ENCODE measurements at places on chromosomes 5 and 9. TPM values are rescaled to one million over a fixed set of nuclear protein-coding genes. Genes with fewer than 3 reads are reported as not detected.

DNA sequence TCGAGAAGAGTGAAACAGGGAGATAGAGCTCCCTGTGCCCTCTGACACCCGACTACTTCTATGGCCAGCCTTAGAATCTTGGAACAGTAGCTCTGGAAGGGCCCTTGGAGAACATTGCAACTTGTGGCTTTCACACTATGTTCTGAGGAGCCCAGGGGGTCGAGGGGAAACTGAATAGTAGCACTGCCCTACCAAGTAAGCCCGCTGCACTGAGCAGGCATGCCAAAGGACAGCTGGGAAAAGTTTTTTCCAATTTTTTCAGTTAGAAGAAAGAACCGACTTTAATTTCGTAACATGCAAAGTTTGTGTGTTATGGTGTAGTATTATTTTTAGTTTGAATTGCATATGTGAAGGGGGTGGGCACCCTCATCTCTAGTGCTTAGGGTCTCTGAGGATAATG lies 10.9 kb downstream of the SMIM3 start:
- DNase-seq, result no peak

DNA sequence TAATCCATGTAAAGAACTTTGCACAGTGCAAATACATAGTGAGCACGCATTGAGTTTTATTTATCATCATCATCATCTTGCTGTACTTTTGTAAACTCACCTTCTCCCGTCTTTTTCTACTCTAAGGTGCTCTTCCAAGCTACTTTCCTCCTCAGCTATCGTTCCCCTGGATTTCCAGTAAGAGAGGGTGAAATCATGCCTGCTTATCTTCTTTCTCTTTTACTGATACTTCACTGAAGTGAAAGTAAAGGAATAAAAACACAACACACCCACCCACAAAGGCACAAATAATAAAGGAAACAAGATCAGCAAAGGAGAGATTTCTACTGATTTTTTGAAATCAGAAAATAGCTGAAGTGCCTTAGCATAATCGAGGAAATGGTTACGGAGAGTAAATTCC lies 509.9 kb downstream of the RAB3C start:
- no peak for DNase-seq

DNA sequence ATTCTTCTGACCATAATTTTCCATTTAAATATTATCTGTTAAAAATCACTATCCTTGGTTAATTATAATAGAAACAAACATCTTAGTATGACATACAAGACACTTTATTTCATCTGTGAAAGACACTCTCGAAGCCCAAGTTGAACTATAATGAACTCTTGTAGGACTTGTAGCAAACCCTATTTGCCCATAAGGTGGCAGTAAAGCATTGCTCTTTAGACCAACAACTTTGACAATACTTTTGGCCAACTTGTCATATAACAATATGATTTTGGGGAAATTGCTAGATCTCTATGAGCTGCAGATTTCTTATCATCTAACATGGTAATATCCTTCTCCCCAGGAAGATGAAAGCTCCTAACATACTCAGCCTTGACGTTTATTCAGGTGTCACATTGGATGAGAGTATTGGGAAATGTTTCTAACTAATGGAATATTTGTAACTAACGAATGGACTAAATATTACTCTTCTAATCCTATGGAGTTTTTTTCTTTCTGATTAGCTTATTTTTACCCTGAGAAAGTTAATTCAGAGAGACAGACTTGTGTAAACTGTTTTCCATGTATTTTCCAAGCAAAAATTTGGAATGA lies 11.0 kb downstream of the SPINK14 start:
- no peak for DNase-seq

DNA sequence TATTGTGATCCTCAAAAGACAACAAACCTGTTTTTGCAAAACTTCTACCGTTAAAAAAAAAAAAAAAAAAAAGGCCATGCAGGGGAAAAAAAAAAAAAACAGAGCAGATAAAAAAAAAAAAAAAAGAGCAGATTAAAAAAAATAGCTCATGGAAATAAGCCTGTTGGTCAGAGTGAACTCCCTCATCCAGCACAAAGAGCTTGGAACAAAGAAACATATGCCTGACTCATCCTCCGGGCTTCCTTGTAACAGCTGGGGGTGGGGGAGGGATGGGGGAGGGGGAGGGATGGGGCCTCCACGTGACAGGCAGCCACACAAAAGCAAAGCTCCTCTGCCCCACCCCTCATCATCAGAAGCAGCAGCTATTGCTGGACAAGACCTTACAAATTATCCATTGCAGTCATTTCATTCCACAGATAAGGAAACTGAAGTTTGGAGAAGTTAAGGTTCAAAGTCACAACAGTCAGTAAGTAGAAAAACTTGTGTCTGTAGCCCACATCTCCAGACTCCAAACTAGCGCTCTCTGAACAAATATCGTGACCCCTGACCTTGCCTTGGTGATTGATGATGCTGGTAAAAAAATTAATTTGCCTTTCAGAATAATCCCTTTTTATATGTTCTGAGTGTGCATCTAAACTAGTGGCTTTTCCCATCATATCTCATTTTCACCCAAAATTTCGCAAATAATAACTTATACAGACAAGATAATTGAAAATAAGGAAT lies 38.9 kb downstream of the SLC35D2 start:
- peak; percentile 26 for DNase-seq

DNA sequence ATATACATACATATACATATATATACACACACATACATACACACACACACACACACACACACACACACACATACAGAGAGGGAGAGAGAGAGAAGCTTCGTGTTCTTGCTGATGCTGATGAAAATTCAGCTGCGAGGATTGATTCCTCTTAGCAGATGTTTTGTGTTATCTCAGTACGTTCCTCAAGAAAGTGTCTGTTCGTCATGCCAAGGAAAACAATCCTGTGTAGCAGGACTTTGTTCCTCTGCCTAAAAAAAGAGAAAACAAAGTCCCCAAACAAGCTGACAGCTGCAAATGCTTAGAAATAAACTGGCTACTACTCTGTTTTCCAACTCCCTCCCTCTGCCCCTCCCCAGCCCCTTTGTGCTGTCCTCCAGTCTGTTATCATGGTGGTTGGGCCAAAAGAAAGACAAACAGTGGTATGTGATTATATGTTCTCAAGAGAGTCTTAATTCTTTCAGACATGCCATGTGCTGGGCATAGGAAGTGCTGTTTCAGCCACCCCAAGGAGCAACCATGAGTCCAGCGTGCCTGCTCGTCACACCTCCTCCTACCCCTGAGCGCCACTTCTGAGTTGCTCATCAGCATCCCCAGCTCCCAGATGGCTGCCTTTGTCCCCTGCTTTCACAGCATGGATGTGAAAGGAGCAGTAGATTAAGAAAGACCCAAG lies 71.5 kb upstream of the EQTN start:
- no peak for DNase-seq

- no peak for DNase-seq
These were observed 64.5 kb downstream of the RASEF start for GRCh38 chr9:82998409-82998808.

DNA sequence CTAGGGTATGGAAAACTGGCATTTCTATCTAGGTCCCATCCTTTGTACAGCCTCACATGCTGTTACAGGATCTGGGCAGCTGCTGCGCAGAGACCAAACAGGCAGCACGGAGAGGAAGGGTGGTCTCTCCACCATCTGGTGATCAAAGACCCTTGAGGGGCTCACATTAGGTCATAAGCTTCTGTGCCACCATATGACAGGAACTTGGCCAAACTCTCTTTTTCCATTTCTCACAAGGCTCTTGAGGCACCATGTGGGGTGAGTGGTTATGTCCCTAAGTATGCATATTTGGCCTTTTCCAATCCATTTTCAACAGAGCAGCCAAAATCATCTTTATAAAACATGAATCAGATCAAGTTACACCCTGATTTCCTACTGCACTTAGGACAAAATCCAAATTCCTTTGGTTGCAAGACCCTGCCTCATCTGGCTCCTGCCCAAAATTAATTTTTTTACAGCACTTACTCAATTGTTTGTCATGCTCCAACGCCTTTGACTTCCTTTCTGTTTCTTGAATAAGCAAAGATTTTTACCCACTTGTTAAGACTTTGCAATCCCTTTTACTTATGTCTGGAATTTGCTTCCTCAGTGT lies 730.0 kb downstream of the MAT2B start:
- DNase-seq, result no peak

DNA sequence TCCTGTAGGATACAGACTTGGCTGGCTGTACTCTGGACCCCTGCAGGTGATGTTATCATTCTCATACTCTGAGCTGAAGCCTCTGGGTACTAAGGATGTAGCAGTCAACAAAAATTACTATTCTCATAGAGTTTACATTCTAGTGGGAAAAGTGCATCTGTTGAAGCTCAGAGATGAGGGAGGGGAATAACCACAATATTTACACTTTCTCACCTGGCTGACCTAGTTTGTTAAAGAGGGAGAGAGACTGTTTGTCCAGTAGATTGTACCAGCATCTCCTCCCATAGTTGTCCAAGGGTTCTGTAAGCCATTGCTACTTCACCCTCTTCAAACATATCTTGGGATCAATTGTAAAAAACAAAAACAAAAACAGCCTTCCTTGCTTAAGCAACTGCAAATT lies 33.8 kb upstream of the CHD1 start:
- no peak for DNase-seq

GRCh38 chr9:22030101-22030598 lies 21.0 kb upstream of the CDKN2B start:
- DNase-seq, result no peak

- no peak for DNase-seq
These were observed 140.8 kb downstream of the CDH6 start for GRCh38 chr5:31334061-31334860.

DNA sequence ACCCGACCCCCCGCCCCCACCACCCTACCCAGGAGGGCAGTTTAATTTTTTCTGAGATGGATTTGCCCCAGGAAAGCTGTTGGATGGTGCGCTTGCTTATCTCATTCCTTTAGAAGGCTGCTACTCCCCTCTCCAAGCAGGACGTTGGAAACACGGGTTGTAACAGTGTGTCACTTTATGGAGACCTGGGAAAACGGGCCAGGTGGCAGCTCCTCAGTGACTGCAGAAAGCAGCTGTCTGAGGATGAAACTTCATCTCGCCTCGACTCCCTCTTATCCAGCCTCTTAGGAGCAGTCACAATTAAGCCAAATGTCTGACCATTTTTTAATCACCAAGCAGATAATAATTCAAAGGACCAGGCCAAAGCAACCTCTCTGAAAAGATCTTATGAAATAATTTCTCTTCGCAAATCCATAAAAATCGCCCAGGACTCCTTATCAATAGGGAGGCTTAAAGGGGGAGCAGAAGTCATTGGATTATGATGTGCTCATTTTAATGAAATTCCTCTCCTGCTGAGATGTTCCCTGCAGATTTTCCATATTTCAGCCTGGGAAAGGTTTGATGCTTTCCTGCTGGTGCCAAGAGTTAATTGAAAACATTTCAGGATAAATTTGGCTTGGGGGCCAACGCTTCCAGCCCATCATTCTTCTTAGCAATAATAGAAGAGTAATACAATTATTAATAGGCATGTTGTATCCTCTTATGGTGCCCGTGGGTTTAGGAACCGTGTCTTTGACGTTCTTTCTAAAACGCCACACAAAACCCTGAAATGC lies 26.0 kb downstream of the GAS1 start:
- DNase-seq, result no peak

GRCh38 chr5:97046270-97046982 lies 96.0 kb downstream of the LIX1 start:
- no peak for DNase-seq

- DNase-seq, result no peak
These were observed 145.5 kb downstream of the DCP2 start for GRCh38 chr5:113122053-113122452.

- no peak for DNase-seq
These were observed 9.5 kb downstream of the ACO1 start for GRCh38 chr9:32393911-32394310.

DNA sequence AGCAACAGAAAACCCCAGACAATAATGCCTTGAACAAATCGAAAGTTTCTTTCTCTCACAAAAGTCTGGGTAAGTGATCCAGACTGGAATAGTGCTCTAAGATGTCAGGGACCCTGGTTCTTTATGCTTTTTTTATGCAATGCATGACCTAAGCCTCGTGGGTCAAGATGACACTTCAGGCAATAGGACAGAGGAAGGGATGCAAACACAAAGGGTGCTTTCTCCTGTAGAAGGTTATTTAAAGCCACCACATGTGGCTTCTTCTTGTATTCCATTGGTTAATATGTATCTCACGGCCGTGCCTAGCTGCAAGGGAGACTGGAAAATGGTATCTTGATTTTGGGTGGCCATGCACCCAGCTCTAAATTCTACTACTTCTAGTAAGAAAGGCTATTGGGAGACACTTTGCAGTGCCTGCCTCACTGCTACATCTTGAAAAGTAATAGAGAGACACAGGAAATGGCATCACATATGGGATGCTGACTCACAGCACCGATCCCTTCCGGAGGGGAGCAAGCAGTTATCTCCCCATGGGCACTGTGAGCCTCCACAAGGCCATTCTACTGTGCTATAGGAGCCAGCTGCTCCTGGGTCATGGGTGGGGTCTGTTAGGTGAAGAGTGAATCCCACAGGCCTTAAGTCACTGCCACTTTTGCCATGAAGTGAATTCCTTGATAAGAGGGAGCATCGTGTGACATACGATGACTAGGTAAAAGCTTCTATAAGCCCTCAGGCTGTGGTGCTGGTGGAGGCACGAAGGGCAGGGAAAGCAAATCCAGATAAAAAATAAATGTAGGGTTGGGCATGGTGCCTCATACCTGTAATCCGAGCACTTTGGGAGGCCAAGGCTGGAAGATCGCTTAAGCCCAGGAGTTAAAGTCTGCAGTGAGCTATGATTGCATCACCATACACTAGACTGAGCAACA lies 32.5 kb upstream of the RAB14 start:
- no peak for DNase-seq

DNA sequence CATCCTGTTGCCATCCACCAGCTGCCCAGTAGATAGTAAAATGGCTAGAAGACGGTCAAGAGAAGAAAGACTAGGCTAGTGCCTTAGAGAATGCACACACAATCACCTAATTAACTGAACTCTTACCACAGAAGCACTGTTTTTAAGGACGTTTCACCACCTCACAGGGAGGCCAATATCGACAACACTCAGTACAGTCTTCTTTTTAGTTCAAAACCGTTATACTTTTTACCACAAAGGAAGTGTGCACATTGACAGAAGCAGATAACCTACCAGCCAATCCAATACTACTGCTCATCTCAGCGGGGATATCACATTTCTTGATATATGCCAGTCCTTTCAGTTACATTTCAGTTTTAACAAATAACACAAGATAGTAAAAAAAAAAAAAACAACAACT lies 122.3 kb downstream of the GNAQ start:
- DNase-seq, result no peak

GRCh38 chr9:134919303-134919702 lies 1.6 kb upstream of the FCN1 start:
- no peak for DNase-seq

C9orf50 gene
- total RNA-seq, result 0.27 TPM

SLC9A3 gene
- 1.7 TPM for total RNA-seq

HRCT1 gene
- not detected for total RNA-seq

ADCY2 gene
- 3.5 TPM for total RNA-seq

RLN2 gene
- 0.77 TPM for total RNA-seq

UCK1 gene
- total RNA-seq, result 56.4 TPM

RORB gene
- total RNA-seq, result 0.75 TPM

SQSTM1 gene
- 69.5 TPM for total RNA-seq
